ENCODE measurements at places on chromosomes 12 and 14.

DNA sequence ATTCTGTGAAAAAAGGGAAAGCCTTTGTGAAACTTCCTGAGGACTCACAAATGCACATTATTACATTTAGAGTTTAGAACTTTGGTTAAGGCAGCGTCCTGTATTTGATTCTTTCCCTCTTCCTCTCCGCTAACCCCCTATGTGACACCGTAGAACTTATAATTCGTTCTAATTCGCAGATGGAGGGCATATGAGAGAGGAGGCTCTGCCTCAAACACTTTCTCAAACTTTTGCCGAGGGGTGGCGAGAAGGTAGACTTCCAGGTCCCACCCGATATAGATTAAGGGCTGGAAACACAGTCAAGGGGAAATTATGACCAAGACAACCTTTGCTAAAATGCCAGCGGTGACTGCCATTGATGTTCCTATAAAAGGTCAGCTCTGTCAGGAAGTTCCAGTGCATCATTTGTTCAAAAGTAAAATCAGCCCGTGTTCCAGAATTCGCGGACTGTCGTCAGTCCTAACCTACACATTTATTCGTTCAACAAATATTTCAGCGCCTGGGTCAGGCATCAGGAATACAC, 904 bp upstream of the PAPOLA start:
- DNase-seq, result no peak

- DNase-seq, result no peak
These were observed 329.6 kb downstream of the TMTC2 start for GRCh38 chr12:83016218-83016835.

DNA sequence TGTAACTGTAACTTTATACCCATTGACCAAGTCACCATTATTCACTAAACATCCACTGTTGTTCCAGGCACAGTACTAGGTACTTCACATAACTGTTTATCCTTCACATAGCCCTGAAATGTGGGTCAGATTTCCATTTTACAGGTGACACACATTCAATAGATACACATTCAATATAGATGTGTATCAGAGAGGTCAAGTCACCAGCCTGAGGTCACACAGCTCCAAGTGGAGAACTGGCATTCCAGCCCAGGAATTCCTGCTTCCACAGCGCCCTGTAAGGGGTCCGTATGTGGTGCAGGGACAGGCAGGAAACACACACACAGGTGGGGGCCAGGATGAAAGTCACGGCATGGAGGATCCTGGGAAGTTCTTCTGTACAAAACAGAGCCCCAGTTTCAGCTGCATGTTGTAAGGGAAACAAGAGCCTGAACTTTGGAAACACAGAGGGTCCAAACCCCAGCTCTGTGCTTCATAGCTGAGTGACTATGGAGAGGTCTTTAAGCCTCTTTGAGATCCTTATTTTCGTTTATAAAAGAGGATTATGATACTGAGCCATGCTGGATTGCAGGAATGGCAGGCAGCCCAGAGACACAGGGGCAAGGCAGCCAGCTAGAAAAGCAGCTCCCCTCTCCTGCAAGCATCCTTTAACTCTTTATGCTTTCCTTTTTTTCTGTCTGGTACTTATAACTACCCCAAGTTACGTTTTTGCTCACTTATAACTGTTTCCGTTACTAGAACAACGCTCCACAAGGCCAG, 50.3 kb upstream of the DICER1 start:
- no peak for DNase-seq

GRCh38 chr12:54616933-54617680, 17.6 kb downstream of the LACRT start:
- DNase-seq, result no peak

GRCh38 chr12:130700492-130701401, 15.4 kb downstream of the RIMBP2 start:
- no peak for DNase-seq

- DNase-seq, result no peak
These were observed 2.0 kb downstream of the SERPINA4 start for GRCh38 chr14:94562941-94563883.

DNA sequence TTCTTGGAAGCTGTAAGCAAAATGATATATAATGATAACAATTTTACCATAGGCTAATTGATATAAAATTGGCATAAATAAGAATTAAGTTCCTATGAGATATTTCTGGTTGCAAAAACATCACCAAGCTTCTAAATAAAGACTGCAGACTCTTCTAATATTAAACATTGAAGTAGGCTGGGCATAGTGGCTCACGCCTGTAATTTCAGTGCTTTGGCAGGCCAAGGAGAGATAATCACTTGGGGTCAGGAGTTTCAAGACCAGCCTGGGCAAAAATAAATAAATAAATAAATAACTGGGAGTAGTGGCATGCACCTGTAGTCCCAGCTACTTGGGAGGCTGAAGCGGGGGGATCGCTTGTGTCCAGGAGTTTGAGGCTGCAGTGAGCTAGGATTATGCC, 71.8 kb downstream of the NPAS3 start:
- DNase-seq, result no peak

DNA sequence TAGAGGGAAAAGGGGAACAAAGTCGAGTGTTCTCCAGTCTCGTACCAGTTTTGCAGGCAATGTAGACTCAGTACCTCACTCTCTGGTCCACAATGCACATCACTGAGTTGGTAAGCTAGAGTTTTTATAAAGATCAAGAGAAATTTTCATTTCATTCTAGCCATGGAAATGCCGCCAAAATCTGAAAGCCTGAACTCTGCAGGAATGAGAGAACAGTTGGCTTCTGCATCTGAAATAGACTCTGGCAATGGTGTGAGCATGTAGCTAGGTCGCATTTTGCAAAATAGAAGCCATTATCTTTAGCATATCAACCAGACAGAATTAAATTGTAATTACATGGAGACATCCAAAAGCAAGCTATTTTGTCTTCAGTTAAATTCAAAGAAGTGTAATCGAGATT, 381.0 kb downstream of the NOVA1 start:
- no peak for DNase-seq

DNA sequence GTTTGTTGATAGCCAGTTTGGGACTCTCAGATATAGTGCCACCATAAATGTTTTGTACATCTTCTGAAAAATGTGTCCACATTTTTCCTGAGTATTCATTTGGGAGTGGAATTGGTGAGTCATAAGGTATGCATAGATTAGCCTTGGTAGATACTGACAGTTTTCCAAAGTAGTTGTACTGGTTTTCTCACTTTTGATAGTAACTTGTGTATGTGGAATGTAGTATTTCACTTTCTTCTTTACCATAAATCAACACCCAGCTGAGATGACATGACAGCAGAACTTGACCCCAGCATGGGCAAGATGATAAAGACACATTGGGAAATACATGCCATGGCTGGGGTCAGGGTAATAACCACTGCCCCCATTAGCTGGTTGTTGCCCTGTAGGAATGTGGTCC, 5.4 kb downstream of the FBXW8 start:
- no peak for DNase-seq

DNA sequence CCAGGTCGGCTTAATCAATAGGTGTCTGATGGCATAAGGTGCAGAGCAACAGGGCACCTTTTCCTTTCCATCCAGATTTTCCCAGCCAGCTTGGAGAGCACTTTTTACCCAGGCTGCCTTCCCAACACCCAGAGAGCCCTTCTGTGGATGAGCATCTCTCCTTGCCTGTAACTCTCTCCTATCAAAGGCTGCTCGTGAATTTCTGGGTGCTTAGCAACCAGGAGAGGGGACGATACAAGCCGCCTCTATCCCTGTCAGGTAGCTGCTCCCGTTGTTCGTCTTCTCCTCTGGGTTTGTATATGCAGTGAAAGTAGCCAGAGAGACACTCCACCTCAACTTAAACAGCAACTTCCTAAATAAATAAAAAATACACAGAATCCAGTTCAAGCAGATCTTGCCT, 124.2 kb downstream of the CACNA1C start:
- no peak for DNase-seq

DNA sequence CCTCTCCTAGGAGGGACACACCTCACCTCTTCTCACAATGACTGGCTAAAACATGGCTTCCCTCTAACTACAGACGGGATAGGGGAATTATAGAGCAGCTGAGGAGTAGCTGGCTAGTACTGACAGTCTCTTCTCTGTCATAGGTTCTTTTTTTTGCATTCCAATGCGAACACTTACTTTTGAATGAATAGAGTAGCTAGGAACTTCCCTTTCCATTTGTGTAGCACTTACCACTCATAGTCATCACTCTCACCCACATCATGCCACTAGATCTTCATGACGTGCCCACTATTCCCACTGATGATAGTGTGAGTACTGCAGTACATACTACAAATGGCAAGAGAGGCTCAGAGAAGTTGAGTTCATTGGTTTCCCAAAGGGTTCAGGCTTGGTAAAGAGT, 143.9 kb upstream of the HIF1A start:
- DNase-seq, result no peak

GRCh38 chr12:69981881-69982475, 157.0 kb downstream of the MYRFL start:
- DNase-seq, result no peak

GRCh38 chr12:34405286-34406227, 383.3 kb downstream of the ALG10 start:
- DNase-seq, result no peak

DNA sequence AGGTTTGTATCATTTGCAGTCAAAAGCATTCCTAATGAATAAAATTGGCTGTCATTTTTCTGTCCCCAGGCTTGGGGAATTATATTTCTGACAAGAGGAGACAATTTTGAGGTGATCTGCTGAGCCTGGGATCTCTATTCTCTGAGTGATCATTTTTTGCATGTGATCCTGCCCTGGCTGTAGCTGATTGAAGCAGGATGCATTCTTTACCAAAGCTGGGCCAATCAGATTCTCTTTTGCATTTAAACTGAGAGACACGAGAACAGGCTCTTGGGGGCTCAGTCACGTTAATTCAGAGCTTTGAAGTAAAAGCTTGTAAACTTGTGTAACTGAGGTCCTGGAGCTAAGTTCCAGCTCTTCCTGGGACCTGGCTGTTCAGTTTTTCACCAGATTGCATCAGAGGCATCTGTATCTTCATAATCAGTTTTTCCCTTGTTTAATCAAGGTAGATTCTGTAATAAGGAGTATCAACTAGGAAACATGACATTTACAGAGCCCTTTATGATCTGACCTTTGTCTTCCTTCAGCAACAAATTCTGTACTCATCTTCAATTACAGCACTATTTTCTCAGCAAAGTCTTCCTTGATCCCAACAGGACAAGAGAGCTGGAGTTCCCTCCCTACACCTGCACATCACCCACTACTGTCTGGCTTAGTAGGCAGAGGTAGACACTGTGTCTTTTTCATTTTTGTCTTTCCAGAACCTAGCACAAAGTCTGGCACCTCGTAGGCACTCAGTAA, 35.0 kb upstream of the MANSC4 start:
- no peak for DNase-seq

GRCh38 chr14:65791191-65791981, 378.9 kb downstream of the FUT8 start:
- peak; percentile 3 for DNase-seq

- DNase-seq, result no peak
These were observed 11.0 kb downstream of the ORAI1 start for GRCh38 chr12:121637231-121637914.

- no peak for DNase-seq
These were observed 181.9 kb downstream of the PAH start for GRCh38 chr12:102735104-102735503.

DNA sequence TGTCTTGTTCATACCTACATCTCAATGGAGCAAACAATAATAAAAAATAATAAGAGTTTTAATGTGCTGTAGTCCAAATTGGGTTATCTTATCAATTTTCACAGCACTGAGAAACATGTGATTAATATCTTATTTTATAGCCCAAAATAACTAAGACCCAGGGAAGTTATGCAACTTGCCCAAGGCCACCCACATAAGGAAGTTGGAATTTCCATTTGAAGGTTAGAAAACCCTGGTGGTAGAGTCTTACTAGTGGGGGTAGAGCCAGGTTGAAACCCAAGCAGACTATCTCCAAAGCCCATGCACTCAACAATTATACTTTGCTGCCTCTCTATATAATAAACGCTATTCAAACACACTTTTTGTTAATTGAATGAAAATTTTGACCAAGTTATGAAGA, 270.0 kb upstream of the CAND1 start:
- DNase-seq, result no peak

DNA sequence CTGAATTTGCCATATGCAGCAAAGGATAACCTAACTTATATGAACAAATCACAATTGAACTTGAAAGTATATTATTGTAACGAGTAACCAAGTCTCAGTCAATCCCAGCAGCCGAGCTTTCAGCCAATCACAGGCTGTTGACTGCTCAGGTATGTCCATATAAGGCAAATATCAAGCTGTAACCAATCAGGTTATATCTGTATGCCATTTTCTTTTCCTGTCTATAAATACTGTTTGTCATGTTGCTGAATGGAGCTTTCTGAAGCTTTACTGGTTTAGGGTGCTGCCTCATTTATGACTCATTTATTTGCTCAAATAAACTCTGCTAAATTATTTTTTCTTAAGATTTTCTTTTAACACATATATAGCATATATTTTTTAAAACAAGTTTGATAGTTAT, 1059.5 kb downstream of the GALC start:
- DNase-seq, result no peak

- DNase-seq, result no peak
These were observed 232.1 kb downstream of the MSRB3 start for GRCh38 chr12:65510584-65511050.

DNA sequence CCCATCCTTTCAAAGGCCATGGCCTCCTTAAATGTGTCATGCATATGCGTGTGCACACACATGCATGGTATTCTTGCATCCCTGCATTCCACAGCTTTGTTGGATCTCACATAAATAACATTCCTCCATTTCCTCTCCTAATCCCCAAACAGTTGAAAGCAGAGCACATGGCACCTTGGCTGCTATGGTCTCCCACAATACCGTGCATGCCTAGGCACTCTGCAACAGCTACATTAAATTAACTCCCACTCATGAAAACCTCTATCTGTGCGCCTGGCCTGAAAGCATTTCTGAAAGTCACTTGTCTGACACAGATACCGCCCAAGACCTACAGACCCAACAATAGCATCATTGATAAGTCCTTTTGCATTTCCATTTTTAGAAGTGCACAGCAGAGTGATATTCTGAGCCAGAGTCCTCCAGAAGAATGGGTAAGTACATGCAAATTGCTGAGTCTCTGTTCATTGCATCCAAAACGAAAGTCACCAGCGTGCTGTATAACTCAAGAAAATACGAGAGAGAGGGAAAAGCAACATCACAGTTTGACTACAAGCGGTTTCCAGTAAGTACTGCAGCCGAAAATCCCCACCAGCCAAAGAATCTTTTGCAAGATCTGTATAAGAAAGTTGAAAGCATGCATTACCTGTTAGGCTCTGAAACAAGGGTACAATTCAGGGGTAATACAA, 436 bp downstream of the ASB2 start:
- DNase-seq, result no peak

DNA sequence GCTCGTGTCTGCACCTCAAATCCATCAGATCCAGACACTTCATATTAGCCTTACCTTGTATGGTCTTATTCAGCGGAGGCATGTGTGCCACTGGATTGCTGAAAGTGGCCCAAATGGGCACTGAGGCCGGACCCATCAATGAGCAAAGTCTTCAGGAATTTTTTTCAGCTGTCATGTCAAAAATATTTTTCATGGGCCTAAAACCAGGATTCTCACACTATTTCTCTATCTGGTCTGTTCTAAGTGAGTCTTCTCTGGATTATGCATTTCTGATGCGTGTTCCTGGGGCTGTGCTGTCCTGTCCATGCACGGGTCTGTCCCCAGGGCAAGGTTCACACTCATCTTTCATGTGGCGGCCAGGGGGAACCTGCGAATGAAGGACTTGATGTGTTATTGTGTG, 94.6 kb downstream of the KCNA5 start:
- no peak for DNase-seq

- no peak for DNase-seq
These were observed 156.5 kb upstream of the RMST start for GRCh38 chr12:97306147-97306546.

Data from esophagus squamous epithelium (tissue), 5 donors.